ENCODE measurements at places on chromosomes 13 and 19. TPM values are rescaled to one million over a fixed set of nuclear protein-coding genes. Genes with fewer than 3 reads are reported as not detected.

The PRSS57 gene
- not detected for total RNA-seq

The TINCR gene
- 0.20 TPM for total RNA-seq

DNA sequence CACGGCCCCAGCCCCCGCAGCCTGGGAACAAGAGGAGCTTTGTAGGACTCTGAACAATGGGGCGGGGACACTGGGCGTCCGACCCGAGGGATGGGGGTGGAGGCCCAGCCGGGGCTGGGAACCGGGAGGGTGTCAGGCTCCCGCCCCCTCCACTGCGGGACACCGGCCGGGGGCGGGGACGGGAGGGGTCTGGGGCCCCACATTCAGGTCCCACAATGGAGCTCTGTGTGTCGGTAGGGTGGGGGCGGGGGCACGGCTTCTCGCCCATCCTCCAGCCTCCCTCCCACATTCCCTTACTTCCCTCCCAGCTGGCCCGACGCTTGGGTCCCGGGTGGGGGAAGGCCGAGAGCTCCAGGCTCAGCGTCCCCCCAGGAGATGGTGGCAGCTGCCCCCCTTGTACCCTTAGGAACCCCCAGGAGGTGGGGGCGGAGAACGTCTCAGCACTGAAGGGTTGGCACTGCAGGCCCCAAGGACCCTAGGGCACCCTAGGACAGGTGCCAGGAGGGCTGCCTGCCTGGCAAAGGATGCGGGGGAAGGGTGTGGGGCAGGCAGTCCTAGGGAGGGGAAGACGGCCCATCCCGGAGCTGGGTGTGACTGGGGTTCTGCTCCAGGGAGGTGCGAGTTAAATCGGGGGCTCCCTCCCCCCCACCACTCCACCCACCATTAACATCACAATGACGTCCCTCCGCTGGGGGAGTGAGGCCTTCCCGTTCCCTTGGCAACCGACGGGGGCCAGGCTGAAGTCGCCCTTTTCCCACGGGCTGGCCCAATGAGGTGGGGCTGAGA is 5.3 kb downstream of the TTYH1 start:
- no peak for DNase-seq

- DNase-seq, result no peak
These were observed 6.1 kb downstream of the LIPE start for GRCh38 chr19:42421101-42421500.

- DNase-seq, result no peak
These were observed 85.0 kb downstream of the DOCK9 start for GRCh38 chr13:98892821-98893220.

- DNase-seq, result no peak
These were observed 39.3 kb upstream of the TCF3 start for GRCh38 chr19:1691589-1692290.

DNA sequence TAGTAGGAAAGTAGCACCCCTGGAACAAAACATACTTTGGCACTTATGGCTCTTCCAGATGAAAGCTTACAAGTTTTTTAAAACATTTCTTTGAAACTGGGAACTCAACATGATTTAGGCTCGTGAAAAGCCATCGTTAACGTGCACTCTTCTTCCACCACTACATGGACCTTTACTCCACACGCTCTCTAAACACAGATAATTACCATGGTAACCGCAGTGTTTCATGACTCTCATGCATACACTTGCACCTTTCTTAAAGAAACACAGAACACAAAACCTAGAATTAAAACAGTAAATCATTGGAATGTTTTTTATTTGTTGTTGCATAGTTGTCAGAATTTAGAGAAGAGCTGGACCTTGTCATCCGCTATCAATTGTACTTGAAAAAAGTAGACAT is 154.3 kb downstream of the FGF9 start:
- DNase-seq, result peak; percentile 33

All from mucosa of gallbladder (tissue), 1 donor.